ENCODE measurements at places on chromosomes 11 and 22.

GRCh38 chr11:115488945-115489344, 15.3 kb downstream of the CADM1 start:
- DNase-seq: no peak

DNA sequence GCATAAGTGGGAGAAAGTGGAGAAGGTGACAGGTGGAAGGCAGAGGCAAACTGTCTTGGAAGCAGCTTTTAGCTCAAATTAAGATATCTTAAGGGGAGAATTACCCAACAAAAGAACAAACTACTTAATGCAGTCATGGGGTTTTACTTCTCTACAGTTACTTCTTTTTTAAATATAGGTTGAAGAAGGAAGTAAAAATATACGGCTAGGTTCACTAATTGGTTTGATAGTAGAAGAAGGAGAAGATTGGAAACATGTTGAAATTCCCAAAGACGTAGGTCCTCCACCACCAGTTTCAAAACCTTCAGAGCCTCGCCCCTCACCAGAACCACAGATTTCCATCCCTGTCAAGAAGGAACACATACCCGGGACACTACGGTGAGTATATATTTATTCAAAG, 40.8 kb downstream of the PDHX start:
- no peak for DNase-seq

DNA sequence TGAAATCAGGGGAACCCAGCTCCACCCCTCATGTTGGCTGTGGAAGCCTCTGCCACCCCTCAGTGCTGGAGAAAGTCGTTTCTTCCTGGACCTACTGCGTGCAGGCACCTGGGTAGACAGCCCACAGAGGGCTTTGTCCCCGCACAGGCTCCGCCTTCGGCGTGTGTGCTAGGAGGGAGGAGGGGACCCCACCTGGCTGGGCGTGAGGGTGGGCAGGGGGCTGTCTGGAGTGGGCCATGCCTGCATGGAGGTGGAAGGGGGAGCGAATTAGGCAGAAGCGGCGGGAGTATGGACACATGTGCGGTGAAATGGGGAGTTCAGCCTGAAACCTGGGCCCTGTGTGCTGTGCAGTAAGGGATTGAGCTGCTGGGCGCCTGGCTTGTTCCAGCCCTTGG, 49.3 kb downstream of the FBLN1 start:
- DNase-seq: no peak

- DNase-seq: no peak
Observed at GRCh38 chr22:25061605-25062376, 109.3 kb downstream of the KIAA1671 start.

DNA sequence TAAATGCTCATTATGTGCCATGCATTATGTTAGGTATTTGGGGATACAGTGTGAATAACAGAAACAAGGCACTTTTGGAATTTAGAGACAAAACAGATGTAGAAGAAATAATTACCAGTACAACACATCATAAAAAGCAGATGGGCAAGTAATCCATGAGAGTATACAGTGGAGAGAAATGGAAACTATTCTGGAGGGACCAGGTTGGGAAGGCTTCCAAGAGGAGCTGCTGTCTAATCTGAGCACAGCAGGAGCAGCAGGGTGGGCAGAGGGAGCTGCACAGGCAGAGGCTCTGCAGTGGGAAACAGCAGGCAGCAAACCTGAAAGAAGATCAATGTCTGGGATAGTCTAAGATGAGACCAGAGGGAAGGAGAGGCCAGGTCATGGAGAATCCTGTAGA, 268.7 kb upstream of the CCDC90B start:
- no peak for DNase-seq

- no peak for DNase-seq
Observed at GRCh38 chr11:61728940-61729219, 23.6 kb upstream of the MYRF start.

DNA sequence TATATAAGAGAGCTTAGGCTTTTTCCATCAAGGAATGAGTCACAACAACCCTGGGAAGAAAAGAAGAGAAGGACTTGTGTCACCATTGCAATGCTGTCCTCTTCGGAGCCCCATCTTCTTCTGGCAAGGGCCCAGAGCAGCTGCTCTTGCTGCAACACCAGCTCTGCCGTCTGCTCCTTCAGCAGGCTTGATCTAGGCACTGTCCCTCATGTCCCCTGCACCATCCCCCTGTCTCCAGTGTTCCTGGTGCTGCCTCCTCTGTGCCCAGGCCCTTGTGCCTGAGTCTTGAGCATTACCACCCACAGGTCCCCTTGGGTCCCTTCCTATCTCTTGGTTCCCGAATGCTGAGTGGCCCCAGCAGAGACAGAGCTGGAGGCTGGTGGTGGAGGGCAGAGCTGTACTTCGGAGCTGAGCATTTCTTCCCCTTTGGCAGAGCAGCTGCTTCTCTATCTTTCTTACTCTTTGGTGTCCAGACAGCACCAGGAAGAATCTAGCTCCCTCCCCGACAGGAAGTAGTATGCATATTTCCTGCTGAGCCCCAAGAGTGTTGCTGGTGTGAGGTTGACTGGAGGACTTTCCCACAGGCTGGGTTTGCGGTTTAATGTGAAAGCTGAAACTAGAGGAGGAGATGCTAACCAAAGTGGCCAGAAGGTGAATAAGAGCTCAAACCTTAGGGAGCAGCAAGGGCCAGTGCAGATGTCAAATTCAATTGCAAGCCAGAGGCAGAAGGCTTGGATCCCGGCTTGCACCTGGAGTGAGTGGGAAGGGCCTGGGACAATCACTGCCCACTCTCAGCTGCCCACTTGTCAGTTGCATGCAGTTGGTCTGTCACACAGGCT, 27.8 kb downstream of the WEE1 start:
- DNase-seq: no peak

GRCh38 chr11:71937826-71938225, 9.0 kb downstream of the RNF121 start:
- no peak for DNase-seq

- no peak for DNase-seq
Observed at GRCh38 chr22:33380789-33381530, 322.8 kb upstream of the SYN3 start.

GRCh38 chr11:45603946-45604682, 61.3 kb downstream of the CHST1 start:
- DNase-seq: no peak

DNA sequence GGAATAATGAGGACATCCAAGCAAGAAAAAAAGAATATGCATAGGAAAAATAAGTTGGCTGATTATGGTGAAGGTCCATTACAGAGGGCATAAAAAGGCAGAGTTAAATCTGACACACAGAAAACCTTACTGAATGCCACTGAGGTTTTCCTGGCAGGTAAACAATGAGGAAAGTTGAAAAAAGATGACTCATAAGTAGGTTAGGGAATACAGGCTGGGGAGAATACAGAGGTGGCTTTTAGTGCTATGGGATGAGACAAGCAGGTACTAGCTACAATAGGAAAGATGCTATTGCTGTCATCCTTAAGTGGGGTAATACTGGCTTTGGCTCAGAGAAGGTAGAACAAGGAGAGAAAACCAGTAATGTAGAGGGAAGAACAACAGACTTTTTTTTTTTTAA, 44.7 kb downstream of the CSTF3 start:
- DNase-seq: no peak

DNA sequence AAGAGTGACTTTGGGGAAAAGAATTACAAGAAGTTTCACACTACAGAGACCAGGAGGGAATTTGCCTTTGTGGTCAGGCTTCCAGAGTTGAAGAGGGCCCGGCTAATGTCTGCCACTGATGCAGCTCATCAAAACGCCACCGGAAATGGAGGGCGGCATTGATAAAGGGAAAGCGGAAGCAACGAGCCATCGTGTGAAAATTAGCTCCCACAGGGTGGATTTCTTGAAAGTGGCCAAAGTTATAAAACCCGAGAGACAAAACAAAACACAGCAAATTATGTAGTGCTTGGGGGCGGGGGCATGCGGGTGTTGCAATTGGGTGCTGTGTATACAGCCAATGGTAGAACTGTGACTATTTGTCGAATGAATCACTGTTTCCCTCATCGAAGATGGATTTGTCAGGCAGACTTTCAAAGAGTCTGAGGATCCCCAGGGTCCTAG, 113.0 kb downstream of the ADAMTS15 start:
- DNase-seq: no peak

DNA sequence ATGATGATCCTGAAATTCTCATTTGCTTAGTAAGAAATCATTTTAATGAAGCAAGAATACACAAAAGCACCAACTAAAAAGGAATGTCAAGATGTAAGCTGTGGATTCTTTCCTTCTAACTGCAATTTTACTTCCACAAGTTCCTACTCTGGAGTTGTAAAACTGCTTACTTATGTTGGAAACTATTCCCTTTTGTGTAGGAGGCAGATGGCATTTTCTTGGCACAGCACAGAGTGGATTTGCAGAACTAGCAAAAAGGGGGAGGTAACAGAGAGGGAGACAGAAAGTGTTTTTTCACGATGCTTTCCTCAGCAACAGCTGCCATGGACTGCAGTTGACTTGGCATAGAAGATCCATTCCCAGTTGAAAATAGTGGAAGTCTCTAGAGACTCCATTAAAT, 1112.0 kb upstream of the RAG2 start:
- DNase-seq: peak; percentile 28

DNA sequence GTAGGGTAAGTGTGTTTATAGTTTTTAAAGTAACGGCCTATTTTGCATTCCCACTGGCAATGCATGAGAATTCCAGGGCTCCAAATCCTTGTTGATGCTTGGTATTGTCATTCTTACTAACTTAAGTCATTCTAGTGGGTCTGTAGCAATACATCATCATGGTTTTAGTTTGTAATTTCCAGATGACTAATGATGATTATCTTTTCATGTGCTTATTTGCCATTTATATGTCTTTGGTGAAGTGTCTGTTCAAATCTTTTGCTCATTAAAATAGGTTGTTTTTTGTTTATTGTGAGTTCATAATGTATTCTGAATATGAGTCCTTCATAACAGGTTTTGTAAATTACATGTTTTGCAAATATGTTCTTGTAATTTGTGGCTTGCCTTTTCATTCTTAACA, 31.2 kb downstream of the MTMR3 start:
- no peak for DNase-seq

GRCh38 chr11:67369275-67369674, 4.1 kb downstream of the CLCF1 start:
- no peak for DNase-seq

DNA sequence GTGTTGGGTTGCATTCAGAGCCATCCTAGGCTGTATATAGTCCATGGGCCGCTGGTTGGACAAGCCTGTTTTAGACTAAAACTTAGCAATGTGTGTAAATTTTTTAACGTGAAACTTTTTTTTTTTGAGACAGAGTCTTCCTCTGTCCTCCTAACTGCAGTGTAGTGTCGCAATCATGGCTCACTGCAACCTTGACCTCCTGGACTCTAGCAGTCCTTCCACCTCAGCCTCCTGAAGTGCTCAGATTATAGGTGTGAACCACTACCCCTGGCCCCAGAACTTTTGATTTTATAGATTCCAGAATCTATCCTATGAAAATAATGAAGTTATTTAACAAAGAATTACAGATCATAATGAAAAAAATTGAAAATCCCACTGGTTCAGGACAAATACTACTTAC, 29.9 kb upstream of the PANX2 start:
- no peak for DNase-seq

DNA sequence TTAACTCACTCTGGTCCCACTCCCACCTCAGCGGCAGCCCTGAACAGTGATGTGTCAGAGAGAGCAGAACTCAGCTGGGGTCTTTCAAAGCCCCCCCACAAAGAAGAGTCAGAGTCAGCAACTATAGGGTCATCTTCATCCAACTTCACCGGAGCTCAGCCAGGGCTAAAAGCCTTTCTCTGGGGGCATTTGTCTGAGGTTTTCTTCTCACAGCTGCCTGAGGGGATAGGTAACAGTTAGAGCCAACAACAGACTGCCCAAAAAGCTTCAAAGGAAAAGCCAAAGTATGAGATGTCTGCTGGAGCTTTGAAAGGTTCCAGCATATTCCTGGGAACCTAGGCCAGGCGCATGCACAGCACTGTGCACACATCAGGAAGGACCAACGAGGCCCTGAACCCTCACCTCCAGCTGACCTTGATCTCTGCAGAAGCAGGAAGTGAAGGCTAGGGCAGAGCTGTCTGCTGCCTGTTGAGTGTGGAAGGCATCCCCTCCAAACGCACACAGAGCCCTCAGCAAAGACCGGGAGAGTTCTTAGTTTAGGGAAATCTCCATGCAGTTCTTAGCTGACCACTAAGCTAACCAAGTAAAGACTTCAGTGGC, 28.1 kb upstream of the COMT start:
- DNase-seq: no peak

GRCh38 chr22:26570115-26570514, 19.8 kb downstream of the TPST2 start:
- DNase-seq: no peak

DNA sequence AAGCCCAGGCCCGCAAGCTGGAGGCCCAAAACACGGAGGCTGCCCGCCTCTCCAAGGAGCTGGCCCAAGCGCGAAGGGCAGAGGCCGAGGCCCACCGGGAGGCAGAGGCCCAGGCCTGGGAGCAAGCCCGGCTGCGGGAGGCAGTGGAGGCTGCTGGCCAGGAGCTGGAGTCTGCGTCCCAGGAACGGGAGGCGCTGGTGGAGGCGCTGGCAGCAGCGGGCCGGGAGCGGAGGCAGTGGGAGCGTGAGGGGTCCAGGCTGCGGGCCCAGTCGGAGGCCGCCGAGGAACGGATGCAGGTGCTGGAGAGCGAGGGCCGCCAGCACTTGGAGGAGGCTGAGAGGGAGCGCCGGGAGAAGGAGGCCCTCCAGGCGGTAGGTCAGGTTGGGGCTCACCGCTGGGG, 4.8 kb downstream of the CCDC88B start:
- DNase-seq: no peak

GRCh38 chr11:130431801-130432200, 3.4 kb upstream of the ADAMTS8 start:
- no peak for DNase-seq

- no peak for DNase-seq
Observed at GRCh38 chr11:36340897-36341296, 44.8 kb downstream of the PRR5L start.

DNA sequence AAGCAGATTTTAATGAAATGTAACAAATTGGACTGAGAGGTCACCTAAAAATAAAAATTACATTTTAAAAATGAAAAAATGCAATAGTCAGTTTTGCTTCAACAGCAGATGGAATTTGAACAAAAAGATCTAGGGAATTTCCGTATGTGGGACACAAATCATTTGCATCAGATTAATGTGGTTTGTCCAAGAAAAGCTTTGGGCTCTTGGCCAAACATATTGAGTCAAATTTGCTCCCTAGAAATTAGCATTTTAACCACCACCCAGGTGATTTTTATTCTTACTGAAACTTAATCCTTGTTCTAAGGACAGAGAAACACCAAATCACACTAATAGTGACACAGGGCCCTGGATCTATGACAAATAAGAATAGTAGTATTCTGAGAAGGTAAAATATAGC, 1477.8 kb downstream of the FAM181B start:
- no peak for DNase-seq

DNA sequence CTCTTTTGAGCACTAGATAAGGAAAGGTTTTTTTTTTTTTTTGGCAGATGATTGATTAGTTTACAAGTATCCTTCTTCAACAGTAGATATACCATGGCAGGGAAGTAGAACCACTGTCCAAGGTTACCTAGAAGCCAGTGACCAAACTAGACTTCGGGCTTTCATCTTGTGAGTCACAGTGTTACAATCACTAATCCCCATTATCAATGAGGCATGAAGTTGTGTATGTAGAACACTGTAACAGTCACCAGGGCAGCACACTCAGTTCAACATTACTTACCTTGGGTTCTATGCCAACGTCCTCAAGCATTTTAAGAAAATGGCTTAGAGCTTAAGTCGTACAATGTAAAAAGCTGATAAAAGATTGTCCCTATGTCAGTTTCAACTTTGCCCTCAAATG, 430.9 kb downstream of the ETS1 start:
- no peak for DNase-seq

- no peak for DNase-seq
Observed at GRCh38 chr11:113871336-113871735, 4.0 kb downstream of the USP28 start.

- peak; percentile 69 for DNase-seq
Observed at GRCh38 chr11:58905721-58906547, 33.4 kb upstream of the GLYATL1 start.
